ENCODE measurements at places on chromosomes 12 and 14.

- DNase-seq = no peak
Measured at GRCh38 chr14:99548255-99548654, 55.8 kb downstream of the CCDC85C start.

DNA sequence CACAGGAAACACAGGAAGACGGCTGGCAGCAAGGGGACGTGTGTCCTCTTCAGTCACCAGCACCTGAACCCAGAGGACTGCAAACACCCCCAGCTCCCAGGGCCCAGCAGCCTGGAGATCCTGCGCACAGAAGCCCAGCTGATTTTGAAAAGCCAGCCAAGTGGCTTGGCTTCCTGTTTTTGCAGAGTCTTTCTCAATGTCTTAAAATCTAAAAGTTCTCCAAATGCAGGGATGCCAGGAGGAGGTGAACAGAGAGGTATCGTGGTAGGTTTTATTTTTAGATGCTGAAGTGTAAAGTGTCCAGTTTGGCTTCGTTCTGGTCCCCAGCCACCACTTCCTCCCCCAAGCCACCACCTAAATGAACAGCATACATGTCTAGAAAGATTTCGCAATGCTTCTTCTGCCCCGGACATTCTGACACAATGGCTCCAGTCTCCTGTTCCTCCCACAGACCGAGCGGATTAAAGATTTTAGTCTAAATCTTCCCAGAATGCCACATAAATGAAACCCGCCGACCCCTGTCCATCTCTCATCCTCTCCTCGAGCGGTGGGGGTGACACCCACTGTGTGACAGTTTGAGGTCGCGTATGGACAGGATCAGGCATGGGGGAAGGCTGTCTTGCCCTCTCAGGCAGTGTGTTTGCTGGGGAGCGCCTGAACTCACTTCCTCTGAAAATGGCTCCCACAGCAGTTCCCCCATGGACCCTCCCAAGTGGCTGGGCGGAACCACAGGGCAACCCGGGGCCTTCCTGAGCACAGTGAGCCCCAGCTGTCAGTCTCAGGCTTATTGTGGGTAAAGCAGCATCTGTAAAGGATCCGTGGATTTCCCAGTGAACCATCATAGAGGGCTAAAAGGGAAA is 41.6 kb downstream of the ITPK1 start:
- no peak for DNase-seq

GRCh38 chr12:131918311-131919050 is 10.6 kb upstream of the PUS1 start:
- DNase-seq = no peak

GRCh38 chr12:116213014-116213413 is 64.5 kb downstream of the MED13L start:
- DNase-seq = no peak
